ENCODE measurements at places on chromosomes 2 and 18. TPM values are rescaled to one million over a fixed set of nuclear protein-coding genes. Genes with fewer than 3 reads are reported as not detected.

PPIG gene
- 82.4 TPM for total RNA-seq

GKN1 gene
- total RNA-seq = not detected

DNA sequence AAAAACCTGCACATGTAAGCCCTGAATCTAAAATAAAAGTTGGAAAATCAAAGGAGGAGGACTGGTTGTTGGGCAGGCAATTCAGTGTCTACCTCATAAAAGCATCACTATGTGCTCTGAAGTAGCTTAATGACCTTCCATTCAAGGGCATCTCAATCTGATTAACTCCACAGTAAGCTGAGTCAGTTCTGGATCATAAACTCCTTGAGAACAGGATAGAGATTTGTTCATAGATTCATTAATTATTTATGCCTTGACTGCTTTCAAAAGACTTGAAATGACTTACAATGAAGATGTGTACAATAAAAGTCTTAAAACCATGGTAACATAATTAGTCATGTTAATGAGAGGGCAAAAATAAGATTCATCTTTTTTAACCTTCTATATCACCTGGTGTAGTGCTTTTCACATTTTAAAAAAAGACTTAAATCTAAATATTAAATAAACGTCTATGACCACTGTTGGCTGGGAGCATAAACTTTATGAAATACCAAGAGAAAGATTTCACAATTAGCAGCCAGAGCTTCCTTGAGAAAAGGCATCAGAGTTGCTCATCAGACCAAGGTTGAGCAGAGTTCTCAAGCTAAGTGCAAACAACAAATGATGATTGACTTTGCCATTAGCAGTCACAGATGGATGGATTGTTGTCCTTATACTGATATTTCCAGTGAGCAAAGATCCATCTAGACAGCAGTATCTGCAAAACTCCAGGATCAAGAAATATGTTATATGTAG lies 237.3 kb upstream of the THUMPD2 start:
- DNase-seq = no peak

- no peak for DNase-seq
Measured at GRCh38 chr2:202530038-202530437, 104.7 kb upstream of the FAM117B start.
